ENCODE measurements at places on chromosomes 2 and 18.

GRCh38 chr18:54112356-54112755 lies 112.1 kb downstream of the MBD2 start:
- DNase-seq, result no peak

- DNase-seq, result no peak
Measured at GRCh38 chr2:42443718-42444399, 49.9 kb downstream of the KCNG3 start.

DNA sequence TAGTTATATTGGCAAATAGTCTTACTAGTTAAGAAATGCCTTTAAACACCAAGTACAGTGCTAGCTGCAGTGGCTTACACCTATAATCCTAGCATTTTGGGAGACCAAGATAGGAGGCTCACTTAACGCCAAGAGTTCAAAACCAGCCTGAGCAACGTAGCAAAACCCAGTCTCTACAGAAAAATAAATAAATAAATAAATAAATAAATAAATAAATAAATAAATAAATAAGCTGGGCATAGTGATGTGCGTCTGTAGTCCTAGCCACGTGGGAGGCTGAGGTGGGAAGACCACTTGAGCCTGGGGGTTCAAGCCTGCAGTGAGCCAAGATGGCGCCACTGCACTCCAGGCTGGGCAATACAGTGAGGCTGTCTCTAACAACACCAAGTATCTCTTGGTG lies 158.6 kb upstream of the ALPP start:
- no peak for DNase-seq

DNA sequence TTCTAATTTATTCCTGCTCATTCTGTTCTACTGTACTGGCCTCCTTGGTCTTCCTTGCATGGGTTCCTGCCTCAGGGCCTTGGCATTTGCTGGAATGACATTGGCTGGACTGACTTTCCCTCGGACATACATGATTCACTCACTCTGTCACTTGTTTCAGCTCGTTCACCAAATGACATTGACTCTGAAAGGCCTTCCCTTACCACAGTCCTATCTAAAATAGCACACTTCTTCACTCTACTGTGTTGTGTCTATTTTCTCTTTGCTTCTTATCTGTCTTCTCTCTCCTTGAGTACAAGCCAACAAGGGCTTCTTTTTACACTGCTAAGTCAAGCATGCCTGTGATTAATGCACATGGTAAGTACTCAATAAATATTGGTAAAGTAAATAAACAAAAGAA lies 65.6 kb downstream of the SCG2 start:
- no peak for DNase-seq

DNA sequence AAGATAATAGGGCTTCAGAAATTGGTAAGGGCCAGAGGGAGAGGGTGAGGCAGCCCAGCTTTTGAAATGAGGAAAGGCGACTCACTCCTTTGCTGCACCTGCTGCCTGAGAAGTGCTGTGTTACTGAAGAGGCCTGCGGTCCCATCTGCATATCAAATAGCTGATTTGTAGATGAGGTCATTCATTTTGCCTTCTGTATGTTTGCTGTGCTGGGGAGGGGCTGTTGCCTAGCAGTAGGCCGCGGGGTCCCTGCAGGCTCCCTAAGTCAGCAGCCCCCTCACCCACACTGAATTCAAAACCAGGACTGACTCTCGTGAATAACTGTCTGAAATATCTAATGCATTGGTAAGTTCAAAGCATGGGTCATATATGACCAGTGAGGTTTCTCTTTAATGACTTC lies 377.2 kb downstream of the SOX11 start:
- no peak for DNase-seq

DNA sequence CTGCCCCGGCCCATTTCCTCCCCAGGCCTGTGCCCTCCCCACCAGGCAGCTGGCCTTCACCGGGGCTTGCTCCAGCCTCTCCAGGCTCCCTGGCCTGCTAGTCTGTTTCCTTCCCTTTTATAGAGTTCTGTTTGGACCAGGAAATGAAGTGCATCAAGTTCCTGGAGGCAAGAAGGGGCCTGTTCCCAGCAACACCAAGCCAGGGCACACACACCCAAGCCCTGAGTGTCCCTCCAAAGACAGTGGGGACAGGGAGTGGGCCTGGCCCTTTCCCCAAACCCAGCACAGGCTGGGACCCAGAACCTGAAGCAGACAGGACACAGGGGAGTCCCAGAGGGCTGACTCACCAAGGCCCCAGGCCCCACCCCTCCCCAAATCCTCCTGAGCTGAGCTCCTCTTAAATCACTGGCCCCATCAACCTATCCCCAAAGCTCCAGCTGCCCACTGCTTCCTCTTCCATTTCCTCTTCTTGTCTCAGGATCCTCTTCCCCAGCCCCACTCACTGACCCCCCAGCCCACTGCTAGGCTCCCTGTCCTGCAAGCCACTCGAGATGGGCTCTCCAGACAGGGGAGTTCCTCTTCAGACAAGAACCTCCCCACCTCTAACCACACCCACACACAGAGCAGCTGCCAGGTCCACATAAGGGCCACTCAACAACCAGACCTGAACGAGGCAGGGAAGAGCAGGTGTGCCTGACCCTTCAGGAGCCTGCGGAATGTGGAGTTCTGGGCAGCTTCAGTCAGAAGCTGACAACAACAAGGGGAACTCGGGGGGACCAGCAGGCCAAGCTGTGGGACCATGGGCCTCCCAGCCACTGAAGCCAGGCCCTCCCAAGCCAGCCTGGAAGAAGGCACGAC lies 74.2 kb downstream of the TNS1 start:
- DNase-seq, result no peak

- DNase-seq, result no peak
Measured at GRCh38 chr2:20025065-20025786, 12.8 kb upstream of the MATN3 start.

- DNase-seq, result no peak
Measured at GRCh38 chr2:171807831-171808393, 86.1 kb downstream of the SLC25A12 start.

Data from germinal center (tissue), 1 donor.